ENCODE measurements at places on chromosomes 3 and 15.

GRCh38 chr3:16289144-16289889, 24.3 kb downstream of the OXNAD1 start:
- DNase-seq, result no peak

GRCh38 chr3:192005989-192006388, 545.0 kb downstream of the PYDC2 start:
- no peak for DNase-seq

DNA sequence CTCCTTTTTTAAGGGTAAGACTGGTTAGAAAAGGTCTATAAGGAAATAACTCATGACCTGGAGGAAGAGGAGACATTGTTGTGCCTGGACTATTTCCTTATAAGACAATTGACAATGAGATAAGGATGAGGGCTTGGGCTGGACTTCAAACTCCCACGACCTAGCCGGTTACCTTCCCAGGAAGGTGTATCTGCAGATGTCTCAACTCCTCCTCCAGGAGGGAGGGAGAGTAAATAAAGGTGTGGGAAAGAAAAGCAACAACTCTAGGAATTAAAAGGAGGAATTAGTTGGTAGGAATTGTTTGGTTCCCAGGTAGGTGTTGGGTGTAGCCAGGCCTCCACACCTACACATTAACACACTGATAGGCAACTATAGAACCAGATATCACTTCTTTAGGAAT, 97.8 kb upstream of the TBL1XR1 start:
- DNase-seq, result no peak

- DNase-seq, result no peak
Measured at GRCh38 chr3:172367205-172368105, 80.8 kb downstream of the GHSR start.

DNA sequence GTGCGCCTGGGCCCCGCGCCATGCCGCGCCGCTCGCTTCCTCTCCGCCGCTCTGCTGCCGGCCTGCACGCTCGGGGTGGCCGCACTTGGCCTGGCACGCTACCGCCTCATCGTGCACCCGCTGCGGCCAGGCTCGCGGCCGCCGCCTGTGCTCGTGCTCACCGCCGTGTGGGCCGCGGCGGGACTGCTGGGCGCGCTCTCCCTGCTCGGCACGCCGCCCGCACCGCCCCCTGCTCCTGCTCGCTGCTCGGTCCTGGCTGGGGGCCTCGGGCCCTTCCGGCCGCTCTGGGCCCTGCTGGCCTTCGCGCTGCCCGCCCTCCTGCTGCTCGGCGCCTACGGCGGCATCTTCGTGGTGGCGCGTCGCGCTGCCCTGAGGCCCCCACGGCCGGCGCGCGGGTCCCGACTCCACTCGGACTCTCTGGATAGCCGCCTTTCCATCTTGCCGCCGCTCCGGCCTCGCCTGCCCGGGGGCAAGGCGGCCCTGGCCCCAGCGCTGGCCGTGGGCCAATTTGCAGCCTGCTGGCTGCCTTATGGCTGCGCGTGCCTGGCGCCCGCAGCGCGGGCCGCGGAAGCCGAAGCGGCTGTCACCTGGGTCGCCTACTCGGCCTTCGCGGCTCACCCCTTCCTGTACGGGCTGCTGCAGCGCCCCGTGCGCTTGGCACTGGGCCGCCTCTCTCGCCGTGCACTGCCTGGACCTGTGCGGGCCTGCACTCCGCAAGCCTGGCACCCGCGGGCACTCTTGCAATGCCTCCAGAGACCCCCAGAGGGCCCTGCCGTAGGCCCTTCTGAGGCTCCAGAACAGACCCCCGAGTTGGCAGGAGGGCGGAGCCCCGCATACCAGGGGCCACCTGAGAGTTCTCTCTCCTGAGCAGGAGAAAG, 951 bp downstream of the GPR62 start:
- DNase-seq, result peak; percentile 57

- no peak for DNase-seq
Measured at GRCh38 chr3:189655617-189656016, 24.4 kb downstream of the TP63 start.

GRCh38 chr3:29506502-29506901, 225.6 kb downstream of the RBMS3 start:
- no peak for DNase-seq

- no peak for DNase-seq
Measured at GRCh38 chr3:135106445-135106844, 311.4 kb downstream of the EPHB1 start.

- DNase-seq, result peak; percentile 60
Measured at GRCh38 chr3:56855856-56856512, 54.2 kb upstream of the ARHGEF3 start.

- DNase-seq, result no peak
Measured at GRCh38 chr3:102159810-102160451, 274.9 kb upstream of the ZPLD1 start.

- DNase-seq, result no peak
Measured at GRCh38 chr15:78993931-78994530, 49.2 kb upstream of the CTSH start.

DNA sequence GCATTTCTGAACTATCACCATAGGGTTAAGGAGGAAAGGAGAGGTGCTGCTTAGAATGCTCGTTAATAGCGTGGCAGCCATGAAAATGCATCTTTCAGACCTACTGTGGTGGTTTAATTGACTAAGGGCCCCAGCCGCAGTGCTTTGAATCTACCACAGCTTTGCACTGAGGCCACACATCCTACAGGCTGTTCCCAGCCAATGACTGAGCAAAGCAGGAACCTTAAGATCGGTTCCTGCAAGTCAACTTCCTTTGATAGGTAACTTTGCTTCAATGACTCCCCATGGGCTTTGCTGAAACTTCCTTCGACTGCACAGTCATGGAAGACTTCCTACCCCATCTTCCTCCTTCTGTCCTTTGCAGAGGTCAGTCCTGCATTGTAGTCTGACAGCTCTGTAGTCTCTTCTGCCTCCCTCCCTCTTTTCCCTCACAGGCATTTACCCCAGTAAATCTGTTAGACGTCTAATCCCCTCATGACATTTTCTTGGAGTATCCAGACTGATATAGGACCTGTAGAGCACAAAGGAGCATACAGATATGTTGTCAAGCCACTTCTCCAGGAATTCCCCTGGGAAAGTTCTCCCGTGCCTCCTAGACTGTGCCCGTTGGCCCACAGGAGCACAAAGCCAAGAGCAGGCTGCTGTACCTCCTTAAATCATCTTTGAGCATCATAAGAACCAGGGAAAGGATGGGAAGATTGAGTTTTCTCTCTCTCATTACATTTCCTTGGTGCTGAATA, 2.6 kb upstream of the BCL2A1 start:
- peak; percentile 71 for DNase-seq

- DNase-seq, result no peak
Measured at GRCh38 chr3:186949281-186949982, 19.1 kb downstream of the ST6GAL1 start.

- DNase-seq, result no peak
Measured at GRCh38 chr3:81311321-81311720, 450.1 kb downstream of the GBE1 start.

GRCh38 chr3:134772011-134772410, 23.0 kb upstream of the EPHB1 start:
- DNase-seq, result no peak

GRCh38 chr3:138875754-138876664, 41.3 kb upstream of the PIK3CB start:
- DNase-seq, result no peak

- DNase-seq, result no peak
Measured at GRCh38 chr3:46677411-46677726, 16.1 kb downstream of the ALS2CL start.

GRCh38 chr15:88174571-88174970, 82.0 kb downstream of the NTRK3 start:
- DNase-seq, result no peak

- no peak for DNase-seq
Measured at GRCh38 chr3:177961784-177962183, 574.5 kb upstream of the KCNMB2 start.

GRCh38 chr3:150890831-150891230, 14.4 kb downstream of the MINDY4B start:
- DNase-seq, result no peak

GRCh38 chr3:172279191-172279640, 169.0 kb downstream of the GHSR start:
- DNase-seq, result no peak

DNA sequence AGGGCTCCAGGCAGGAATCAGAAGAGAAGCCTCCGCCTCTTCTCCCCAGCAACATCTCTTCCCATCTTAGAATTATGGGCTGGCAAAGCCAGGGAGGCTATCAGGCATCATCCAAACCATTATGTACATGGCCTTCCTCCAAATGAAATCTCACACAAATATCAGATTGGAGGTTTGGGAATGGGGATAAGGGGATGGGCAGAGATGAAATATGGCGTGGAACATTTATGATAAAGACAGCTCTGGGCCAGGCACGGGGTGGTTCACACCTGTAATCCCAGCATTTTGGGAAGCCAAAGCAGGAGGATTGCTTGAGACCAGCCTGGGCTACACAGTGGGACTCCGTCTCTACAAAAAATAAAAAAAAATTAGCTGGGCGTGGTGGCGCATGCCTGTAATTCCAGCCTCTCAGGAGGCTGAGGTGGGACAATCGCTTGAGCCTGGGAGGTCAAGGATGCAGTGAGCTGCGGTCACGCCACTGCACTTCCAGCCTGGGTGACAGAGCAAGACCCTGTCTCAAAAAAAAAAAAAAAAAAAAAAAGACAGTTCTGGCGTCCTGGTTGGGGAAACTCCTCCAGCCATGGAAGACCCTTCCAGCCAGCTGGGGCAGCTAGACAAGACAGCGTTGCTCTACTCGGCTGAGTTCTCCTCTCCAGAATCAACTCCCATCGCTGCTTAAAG, 36.6 kb downstream of the CPN2 start:
- no peak for DNase-seq

GRCh38 chr3:110989446-110989845, 82.2 kb upstream of the NECTIN3 start:
- DNase-seq, result no peak

DNA sequence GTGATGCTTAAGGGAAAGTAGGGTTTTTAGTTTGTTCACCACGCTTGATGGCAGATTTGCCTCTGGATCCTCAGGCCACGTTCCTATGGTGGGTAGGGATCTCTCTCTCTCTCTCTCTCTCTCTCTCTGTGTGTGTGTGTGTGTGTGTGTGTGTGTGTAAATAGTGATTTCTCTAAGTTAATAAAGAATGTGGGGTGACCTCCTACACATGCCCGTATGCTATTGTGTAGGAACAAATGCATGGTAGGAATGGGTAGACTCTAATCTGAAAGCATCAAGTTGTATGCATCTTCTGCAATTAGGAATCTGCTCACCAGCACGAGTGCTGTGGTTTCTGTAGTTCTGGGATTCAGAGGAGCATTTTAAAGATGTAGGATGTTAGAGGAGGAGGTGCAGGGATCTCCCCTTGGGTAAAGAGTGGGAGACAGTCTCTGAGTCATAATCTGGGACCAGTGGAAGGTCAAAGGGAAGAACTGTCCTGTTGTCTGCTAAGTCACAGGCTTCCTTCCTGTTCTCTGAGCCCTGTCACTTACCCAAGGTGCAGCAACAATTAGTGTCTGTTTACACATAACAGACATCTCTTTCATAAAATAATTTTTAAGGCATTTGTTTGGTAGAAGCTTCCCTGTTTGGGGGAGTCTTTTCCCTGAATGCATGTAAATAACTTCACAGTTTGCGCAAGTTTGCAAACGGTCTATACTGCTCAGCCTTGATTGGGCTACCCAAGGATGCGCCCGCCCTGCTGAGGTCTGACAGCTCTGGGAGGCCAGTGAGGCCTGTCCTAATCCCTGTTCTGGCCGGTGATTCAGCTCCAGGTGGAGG, 139.8 kb downstream of the IGF1R start:
- DNase-seq, result no peak

All from activated CD4-positive, alpha-beta T cell treated with anti-CD3 and anti-CD28 coated beads for 48 hours (primary cell).